ENCODE measurements at places on chromosomes 3 and 15. TPM values are rescaled to one million over a fixed set of nuclear protein-coding genes. Genes with fewer than 3 reads are reported as not detected.

- no peak for DNase-seq
Measured at GRCh38 chr3:191624299-191624698, 163.3 kb downstream of the PYDC2 start.

GRCh38 chr3:128123156-128123537 lies 465 bp downstream of the RUVBL1 start:
- DNase-seq: no peak

GRCh38 chr3:195823280-195823679 lies 11.6 kb upstream of the MUC4 start:
- no peak for DNase-seq

Gene AHSG
- 0.84 TPM for total RNA-seq

Gene KLHL40
- total RNA-seq: not detected
